ENCODE measurements at places on chromosomes 12 and 14.

GRCh38 chr12:52813885-52814709, at the start of gene KRT4:
TSS of gene KRT4 (minus strand) at chr12:52814116. CDS start at chr12:52814058, 58 bp downstream.
- DNase-seq, result peak; percentile 75

- no peak for DNase-seq
Measured at GRCh38 chr14:71711125-71711524, 221.1 kb upstream of the RGS6 start.

DNA sequence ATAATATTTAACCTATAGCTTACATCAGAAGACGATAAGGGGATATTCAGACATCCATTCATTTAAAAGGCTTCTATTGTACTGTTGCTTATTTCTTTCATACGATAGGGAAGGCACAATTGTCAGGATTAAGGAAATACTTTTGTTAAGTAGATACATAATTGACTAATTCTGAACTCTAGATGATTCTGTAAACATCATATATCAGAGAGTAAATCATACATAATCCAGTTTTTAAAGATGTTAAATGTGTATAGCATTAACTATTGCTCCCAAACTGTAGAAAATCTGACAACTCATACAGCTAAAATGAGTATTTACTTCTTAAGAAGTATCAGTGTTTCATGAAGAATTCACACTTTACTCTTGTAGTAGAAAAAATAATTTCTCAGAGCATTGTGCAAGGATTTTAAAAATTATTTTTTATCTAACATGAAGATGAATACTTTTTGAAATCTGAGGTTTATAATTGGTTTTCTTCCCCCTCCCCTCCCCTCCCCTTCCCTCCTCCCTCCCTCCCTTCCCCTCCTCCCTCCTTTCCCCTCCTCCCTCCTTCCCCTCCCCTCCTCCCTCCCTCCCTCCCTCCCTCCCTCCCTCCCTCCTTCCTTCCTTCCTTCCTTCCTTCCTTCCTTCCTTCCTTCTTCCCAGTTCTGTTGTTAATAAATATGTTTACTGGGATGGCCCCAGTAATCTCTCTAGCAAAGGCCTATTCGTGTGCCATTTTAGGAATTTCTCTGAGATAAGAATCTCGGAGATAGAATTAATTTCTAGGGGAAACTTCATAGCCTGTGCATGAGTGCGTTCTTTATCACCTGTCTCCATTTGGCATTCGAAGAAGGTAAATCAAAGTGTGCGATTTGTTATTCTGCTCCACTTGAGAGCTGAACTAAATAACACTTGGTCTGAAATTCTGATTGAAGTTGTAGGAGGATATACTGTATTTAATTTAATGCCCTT, 2.3 kb downstream of the NPAS3 start:
- DNase-seq, result no peak

DNA sequence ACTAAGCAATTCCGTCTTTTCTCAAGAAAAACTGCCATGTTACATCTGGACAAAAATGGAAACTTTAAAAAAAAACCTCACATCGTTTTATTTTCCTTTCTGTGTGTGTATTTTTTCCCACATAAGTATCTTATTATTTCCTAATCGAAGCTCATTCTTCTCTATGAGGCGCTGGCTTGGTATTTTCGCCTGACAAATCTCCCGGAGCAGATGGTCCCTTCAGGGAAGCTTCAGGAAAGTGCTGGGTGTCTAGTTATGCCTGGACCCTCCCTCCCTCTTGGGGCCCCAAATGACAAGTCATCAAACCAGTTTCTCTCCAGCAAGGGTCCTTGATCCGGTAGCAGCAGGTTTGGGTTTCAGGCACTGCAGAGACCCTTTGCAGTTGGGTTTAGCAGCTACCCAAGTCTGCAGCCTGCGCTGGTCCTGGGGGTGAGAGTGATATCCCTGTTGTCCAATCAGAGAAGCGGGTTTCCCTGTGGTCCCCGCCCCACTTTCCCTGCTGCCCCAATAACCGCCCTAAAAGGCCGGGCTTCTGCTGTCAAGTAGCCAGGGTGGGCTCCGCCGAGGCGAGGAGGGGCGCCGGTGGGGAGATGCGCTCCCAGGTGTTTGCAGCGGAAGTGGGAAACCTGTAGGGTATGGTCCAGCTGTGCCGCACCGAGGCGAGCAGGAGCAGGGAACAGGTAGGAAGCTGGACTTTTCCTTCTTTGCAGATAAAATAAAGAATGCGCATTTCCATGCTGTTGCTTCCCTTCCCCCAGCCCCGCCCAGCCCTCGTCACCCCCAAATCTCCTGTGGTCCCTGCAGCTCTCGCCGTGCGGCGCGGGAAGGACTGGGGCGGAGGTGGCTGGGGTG, at the start of gene CNTN1:
Gene CNTN1 (plus strand): TSS at position 527 of the 852 bp plus-strand sequence.
- peak; percentile 57 for DNase-seq

- DNase-seq, result peak; percentile 55
Measured at GRCh38 chr12:62248873-62249272, 11.3 kb upstream of the USP15 start.

- no peak for DNase-seq
Measured at GRCh38 chr12:21073129-21073528, 57.9 kb upstream of the SLCO1B1 start.

- no peak for DNase-seq
Measured at GRCh38 chr14:101780887-101781239, 19.4 kb downstream of the PPP2R5C start.

- DNase-seq, result peak; percentile 6
Measured at GRCh38 chr12:25123126-25123525, 71.8 kb downstream of the DNAI7 start.

- no peak for DNase-seq
Measured at GRCh38 chr12:117017807-117018206, 81.4 kb downstream of the TESC start.

DNA sequence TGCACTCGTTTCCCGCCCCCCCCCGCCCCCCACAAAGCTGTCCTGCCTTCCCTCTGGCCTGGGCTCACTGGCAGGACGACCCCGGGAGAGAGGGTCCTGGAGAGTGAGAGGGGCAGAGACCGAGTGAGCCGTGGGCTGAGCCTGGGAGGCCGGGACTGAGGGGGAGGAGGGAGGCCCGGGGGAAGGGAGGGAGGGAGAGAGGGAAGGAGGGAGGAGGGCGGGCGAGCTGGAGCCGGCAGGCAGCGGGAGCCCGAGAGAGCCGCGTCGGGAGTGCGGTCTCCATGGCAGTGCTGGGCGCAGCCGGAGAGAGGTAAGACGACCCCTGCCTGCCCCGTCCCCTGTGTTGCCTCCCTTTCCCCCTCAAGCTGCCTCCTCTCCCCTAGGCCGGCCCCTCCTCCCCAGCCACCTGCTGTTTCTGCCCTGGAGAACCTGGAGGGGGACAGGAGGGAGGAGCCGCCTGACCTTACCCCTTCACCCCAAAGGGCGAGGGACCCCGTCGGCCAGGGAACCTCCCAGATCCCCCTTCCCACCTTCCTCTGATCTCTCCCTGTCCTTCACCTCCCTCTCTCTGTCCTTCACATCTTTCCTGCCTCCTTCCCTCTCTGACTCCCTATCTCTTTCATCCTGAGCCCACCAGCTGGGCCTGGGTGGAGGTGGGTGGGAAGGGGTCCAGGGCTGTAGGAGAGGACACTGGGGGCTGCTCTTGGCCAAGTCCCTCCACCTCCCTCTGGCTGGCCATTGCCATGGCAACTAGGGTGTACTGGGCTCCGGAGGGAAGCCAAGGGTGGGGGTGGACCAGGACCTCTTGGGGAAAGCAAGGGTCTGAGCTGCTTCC, at the start of gene GPR162:
Gene GPR162 (plus strand): TSS at position 231 of the 835 bp plus-strand sequence. CDS start 2,078 bp downstream, outside the sequence.
- DNase-seq, result peak; percentile 45

DNA sequence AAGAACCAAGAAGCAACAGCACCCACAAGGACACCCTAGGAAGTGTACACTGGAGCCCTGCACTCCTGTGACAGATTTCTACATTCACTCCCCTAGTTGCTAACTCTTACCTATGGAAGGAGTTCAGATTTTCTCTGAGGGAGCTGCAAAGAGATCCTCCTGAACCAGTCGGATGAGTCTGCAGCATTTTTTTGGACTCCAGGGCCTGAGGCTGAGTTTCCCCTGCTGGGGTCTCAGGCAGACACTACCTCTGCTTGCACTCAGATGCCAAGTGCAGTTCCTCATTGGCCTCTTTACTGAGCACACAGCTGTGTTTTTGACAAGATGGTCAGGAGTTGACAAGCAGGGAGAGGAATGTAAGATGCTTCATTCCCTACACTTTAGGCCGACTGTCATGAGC, 153.2 kb upstream of the RBM19 start:
- DNase-seq, result no peak

- no peak for DNase-seq
Measured at GRCh38 chr12:4036671-4037271, 163.6 kb upstream of the PARP11 start.

GRCh38 chr14:105846312-105846711, 319.9 kb downstream of the TMEM121 start:
- no peak for DNase-seq

DNA sequence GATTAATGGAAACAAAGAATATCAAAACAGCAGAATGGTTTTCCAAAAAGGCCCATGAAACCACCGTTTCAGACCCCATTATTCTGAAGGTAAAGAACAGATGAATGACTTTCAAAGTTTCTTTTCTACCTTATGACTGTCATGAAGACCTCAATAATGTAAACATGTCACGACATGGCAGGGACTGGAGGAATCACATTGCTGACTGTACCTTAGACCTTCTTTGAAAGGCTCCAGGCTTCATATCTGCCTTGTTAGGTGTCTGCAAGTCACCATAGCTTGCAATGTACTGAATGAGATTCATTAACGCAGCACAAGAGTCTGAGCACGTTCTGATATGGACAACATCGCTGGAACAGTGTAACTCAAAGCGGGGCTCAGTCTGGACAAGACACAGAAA, 52.2 kb downstream of the ATG2B start:
- no peak for DNase-seq

DNA sequence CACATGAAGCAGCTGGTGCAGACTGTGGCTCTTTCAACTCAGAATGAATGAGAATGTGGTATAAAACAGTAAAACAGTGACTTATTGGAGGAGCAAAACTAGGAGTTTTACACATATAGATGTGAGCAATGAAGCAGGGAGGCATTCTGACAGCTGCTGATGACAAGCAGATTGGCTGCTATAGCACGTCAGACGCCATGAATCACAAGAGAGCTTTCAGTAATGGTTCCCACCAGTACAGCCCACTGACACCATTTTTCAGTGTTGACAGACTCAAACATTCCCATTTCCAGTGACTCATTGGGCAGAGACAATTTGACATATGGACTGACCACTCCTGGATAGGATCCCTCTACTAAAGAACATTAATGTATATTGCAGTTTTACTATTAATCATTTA, 24.6 kb upstream of the FSCB start:
- DNase-seq, result peak; percentile 89

GRCh38 chr14:102474934-102475333, 34.6 kb downstream of the ANKRD9 start:
- DNase-seq, result no peak

DNA sequence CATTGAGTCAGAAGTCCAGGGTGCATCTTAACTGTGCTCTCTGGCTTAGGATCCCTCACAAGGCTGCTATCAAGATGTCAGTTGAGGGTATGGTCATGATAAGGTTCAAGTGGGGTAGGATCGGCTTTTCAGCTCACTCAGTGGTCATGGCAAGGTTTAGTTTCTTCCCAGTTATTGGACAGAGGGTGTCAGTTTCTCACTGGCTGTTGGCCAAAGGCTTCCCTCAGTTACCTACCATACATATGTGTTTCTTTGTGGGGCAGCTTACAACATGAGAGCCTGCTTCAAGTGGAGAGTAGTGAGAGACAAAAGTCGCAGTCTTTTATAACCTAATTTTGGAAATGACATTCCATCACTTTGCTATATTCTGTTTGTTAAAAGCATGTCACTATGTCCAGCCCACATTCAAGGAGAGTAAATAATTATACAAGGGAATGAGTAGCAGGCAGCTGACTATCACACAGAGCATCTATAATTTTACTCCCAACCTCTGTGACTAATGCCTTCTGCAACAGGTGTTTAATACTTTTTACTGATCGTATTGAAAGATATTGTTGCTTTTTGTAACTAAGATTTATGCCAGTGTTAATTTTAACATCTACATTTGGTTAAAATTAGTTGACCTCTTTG, 572.8 kb upstream of the FBXO33 start:
- DNase-seq, result no peak

GRCh38 chr12:27176765-27177164, 67.3 kb upstream of the STK38L start:
- DNase-seq, result peak; percentile 76

- no peak for DNase-seq
Measured at GRCh38 chr14:99644723-99645544, at the start of gene HHIPL1. TSS of gene HHIPL1 (plus strand) at chr14:99645129. CDS start at chr14:99645208, 79 bp downstream.

DNA sequence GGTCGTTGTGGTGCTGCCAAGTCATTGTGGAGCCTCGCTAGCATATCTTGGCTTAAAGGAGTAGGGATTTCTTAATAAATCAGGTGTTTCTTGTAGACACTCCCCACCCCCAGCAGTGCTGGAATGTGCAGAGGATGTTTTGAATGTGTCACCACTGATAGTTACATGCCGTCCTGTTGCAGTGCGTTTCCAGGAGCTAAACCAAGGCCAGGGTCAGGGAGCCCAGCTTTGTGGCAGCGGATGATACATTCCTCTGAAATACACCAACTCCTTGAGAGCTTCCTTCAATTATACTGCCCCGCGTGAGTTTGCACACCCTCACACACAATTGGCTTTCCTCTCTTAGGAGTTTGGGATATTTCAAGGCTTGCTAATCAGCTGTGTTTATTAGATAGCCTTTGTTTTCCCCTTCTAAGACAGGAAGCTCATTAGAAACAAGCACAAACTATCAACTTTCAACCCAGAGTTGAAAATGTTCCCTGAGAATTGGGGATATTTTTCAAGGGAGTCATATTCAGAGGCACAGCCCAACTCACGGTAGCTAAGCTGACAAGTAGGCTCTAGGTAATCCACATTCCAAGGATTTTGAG, 154.9 kb downstream of the C12orf75 start:
- peak; percentile 90 for DNase-seq

Data from fibroblast of upper back skin (primary cell).